Activated T-helper 2 cell treated with anti-CD3 and anti-CD28 coated beads, Interferon-gamma antibody, Interleukin-2, Interleukin-4, amounts not matched to agents 10 μg/mL and 5 μg/mL and 100 μg/mL, durations not matched to agents 14 hours and 24 hours and 36 hours (primary cell): ENCODE measurements at places on chromosomes 4 and X. TPM values are rescaled to one million over a fixed set of nuclear protein-coding genes. Genes with fewer than 3 reads are reported as not detected.

DNA sequence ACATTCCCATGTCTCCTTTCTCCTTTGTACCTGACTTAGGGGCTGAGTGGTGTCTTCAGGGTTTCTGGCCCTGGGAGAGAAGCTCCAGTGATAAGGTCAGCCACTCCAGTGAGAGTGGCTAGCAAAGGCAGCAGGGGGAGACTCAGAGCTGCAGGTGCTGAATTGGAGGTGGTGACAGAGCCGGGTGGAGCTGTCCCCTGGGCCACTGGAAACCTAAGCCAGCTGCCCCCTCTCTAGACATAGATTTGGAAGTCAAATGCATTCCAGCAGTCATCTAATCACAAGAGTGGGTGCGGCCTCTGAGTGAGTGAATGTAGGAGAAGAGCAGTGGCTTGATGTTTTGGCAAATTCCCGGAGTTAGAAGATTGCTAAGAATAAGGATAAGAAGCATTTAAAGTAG, 28.5 kb downstream of the TRIM2 start:
- no peak for DNase-seq
- H3K4me3 ChIP-seq, result no peak overlapping the region
- H3K27me3 ChIP-seq, result peaks cover 34% of the 10 kb centered on the region
- H3K4me1 ChIP-seq, result peaks cover 8% of the 10 kb centered on the region

DNA sequence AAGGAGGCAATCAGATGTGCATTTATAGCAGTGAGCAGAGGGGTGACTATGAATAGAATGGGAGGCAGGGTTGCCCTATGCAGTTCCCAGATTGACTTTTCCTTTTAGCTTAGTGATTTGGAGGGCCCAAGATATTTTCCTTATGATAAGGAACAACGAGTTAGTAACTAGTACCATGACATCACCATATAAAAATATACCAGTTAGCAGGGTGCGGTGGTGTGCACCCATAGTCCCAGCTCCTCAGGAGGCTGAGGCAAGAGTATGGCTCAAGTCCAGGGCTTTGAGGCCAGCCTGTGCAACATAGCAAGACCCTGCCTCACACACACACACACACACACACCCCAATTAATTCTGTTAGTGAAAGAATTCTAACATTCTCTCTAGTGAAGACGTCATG, 53.0 kb downstream of the IL13RA2 start:
- H3K4me1 ChIP-seq, result no peaks in the 10 kb centered on the region
- H3K36me3 ChIP-seq, result no peaks in the 10 kb centered on the region
- no peak overlapping the region for H3K4me3 ChIP-seq
- no peak for DNase-seq

GRCh38 chr4:38106311-38106710, 146.1 kb downstream of the PTTG2 start:
- no peak overlapping the region for H3K27ac ChIP-seq
- H3K4me3 ChIP-seq, result no peak overlapping the region
- H3K4me1 ChIP-seq, result peaks cover 5% of the 10 kb centered on the region
- no peak for DNase-seq
- no peaks in the 10 kb centered on the region for H3K27me3 ChIP-seq

- no peaks in the 10 kb centered on the region for H3K27me3 ChIP-seq
- H3K27ac ChIP-seq, result no peak overlapping the region
- no peak overlapping the region for H3K4me3 ChIP-seq
These were observed 27.0 kb upstream of the BANK1 start for GRCh38 chr4:101763576-101763975.

DNA sequence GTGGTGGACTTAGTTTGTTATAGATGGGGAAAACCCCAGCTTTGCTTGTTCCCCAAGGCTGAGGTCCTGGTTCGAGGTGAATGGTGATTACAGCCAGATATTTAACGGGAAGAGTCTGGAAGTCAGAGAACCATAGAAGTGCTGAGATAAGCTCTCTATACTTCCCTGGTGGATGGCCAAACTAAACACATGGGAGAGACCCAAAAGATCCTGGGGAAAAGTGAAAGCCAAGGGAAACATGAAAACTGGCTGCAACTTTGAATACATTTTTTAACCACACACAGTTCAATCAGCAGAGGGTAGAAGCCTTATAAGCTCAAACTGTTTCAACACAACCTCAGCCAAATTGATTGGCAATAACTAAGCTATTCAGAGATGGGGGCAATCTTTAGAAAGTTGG, 29.3 kb upstream of the SRPX start:
- H3K4me3 ChIP-seq, result no peak overlapping the region
- H3K36me3 ChIP-seq, result no peaks in the 10 kb centered on the region
- H3K27me3 ChIP-seq, result peaks cover 3% of the 10 kb centered on the region

Gene CDX4
- not detected in 2 replicates for total RNA-seq
